Karpas-422 (cell line): ENCODE measurements at places on chromosomes 2 and 18. TPM values are rescaled to one million over a fixed set of nuclear protein-coding genes. Genes with fewer than 3 reads are reported as not detected.

- DNase-seq: no peak
Measured at GRCh38 chr2:169712791-169713227, 18.5 kb downstream of the PHOSPHO2 start.

The TUBA3E gene
- total RNA-seq: not detected in 2 replicates

The SCN2A gene
- total RNA-seq: 0.51 and 0.75 TPM in 2 replicates

The TNFAIP6 gene
- not detected in 2 replicates for total RNA-seq

The SLC5A7 gene
- total RNA-seq: not detected in 2 replicates

DNA sequence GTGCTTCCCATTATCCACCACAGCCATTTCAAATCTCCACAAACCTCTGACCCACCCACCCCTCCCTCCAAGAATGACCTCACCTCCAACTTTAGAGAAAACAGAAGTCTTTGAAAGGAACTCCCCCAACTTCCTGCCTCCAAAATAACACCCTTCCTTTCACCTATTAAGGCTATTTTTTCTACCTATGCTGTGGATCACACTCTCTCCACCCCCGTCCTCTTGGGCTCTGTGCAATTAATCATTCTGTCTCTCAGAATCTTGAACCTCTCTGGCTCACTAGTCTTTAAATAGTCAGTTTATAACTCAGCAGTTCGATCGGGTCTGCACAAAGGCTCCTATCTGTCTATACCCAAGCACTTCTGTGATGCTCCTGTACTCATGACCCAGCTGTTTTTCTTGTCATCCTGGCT lies 37.3 kb upstream of the XPO1 start:
- no peak for DNase-seq

DNA sequence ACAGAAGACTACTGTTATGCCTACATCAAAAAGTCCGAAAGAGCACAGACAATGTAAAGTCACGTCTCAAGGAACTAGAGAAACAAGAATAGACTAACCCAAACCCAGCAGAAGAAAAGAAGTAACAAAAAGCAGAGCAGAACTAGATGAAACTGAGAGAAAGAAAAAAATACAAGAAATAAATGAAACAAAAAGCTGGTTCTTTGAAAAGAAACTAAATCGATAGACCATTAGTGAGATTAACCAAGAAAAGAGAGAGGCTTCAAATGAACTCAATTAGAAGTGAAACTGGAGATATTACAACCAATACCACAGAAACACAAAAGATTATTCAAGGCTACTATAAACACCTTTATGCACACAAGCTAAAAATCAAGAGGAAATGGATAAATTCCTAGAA lies 271.8 kb downstream of the MBD2 start:
- no peak for DNase-seq

DNA sequence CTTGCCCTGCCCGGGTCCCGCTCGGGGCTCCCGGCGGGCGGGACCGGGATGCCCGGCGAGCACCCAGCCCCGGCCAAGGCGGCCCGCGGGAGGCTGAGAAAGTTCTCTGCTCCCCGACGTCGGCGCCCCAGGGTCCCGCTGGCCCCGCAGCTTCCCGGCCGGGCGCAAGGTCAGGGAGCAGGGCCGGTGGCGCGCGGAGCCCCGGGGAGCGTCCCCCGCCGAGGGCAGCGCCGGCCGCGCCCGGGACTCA lies 331 bp downstream of the SERPINE2 start:
- DNase-seq: no peak

The PSMA8 gene
- total RNA-seq: not detected in 2 replicates
